Testis (tissue), 5 donors: ENCODE measurements at places on chromosomes 2 and 18. TPM values are rescaled to one million over a fixed set of nuclear protein-coding genes. Genes with fewer than 3 reads are reported as not detected.

DNA sequence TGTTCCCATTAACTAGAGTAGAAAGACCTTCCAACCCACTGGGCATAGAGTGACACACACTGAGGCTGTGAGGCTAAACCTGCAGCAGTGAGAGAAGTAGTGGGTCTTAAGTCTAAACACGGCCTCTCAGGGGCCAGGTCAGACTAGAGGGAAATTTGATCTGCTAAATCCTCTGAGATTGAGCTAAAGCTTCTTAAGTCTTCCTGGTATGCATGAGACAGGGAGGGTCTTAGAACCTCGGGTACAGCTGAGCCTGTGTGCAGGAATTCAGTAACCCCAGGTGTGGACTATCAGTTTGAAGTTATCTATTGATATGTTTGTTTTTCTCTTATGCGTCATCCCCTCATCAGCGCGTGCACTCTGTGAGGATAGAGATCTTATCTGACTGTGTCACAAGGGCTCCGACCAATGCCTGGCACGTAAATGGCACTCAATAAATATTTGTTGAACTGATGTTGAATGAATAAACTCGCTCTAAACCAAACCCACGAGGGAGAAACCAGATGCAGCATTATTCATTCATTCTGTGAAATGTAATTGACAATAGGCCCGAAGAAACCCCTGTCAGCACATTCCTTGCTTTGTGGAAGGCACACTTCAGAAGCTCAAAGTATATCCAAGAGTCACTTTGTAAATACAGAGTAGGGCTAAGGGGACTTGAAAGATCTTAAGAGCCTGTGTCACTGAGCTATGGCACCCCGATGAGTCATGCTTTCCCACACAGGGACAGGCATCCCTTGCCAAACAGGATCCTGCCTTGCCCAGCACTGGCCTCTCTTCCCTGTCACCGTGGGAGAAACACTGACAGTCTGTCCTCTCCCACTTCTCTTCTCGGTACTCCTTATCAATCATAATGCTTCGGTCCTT lies 21.7 kb upstream of the RAB10 start:
- peak overlapping the region; percentile 41 for H3K27ac ChIP-seq
- H3K27me3 ChIP-seq, result no peaks in the 10 kb centered on the region
- peak; percentile 91 for DNase-seq
- H3K36me3 ChIP-seq, result no peaks in the 10 kb centered on the region

Gene DHRS9
- 2.4 TPM for total RNA-seq

DNA sequence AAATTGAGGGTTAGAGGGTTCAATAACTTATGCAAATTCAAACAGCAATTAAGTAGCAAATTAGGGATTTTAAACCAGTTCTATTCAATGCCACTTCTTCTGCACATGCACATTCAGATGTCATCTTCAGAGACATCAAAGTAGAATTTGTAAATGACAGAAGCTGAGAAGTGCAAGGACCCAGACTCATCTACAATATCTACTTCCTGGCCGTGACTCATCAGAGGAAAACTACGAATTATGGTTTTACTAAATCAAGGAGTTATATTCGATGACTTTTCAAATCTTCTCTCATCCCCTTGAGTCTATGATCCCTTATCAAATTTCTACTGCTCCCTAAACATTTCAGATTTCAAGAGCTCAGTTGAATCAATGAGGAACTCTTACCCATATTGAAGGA lies 20.0 kb upstream of the STAT4 start:
- H3K4me3 ChIP-seq, result no peak overlapping the region
- no peak for DNase-seq
- H3K27me3 ChIP-seq, result no peaks in the 10 kb centered on the region
- peaks cover 14% of the 10 kb centered on the region for H3K4me1 ChIP-seq
- H3K36me3 ChIP-seq, result no peaks in the 10 kb centered on the region

DNA sequence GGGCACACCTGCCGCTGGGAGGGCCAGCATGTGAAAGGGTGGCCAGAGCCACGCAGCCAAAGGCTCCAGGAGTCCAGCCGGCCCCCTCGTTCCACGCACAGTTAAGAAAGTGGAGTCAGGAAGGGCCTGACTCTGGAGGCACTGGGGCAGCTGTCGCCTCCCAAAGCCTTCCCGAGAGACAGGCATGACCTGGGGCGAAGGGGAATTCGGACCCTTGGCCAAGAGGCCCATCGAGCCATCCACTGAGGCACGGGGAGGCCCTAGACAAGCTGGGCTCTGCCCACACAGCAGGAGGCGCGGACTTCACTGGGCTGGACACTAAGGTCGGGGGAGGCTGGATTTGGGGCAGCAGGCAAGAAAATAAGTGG lies 38.5 kb upstream of the SNED1 start:
- peak; percentile 22 for DNase-seq
- no peak overlapping the region for H3K4me3 ChIP-seq

- H3K36me3 ChIP-seq, result no peaks in the 10 kb centered on the region
- no peaks in the 10 kb centered on the region for H3K27me3 ChIP-seq
- no peaks in the 10 kb centered on the region for H3K4me1 ChIP-seq
- DNase-seq, result no peak
- no peak overlapping the region for H3K27ac ChIP-seq
- no peak overlapping the region for H3K4me3 ChIP-seq
Measured at GRCh38 chr2:189481071-189481470, 39.8 kb downstream of the WDR75 start.

Gene FAM237A
- not detected for total RNA-seq

Gene FBXO15
- 39.1 TPM for total RNA-seq

DNA sequence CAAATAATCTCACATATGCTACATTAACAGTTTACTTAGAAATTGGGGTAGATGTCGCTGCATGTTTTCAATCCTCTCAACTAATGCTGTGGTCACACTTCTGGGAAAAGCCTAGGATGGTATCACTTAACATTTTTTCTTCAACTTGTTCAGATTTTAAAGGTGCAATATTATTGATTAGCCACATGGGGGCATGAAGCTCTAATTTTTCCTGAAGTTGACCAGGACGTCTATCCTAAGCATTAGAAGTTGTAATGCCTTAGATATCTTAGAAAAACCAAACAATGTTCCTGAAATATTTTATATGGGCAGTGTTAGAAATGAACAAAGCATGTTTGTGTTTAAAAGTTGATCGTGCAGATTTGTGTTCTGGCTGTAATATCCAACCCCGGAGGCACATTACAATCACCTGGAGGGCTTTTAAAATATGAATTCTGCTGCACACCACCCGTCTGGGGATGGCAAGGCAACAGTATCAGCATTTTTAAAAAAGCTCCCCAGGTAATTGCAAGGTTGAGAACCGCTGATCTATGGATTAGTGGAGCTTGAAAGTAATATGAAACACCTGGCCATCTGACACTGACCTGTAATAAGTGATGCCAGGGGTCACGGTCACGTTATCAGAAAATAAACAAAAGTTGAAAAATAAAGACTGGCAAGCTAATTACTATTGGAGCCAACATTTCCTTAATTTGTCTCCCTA lies 100.5 kb upstream of the LMAN1 start:
- no peak for DNase-seq
- peaks cover 6% of the 10 kb centered on the region for H3K4me1 ChIP-seq
- no peak overlapping the region for H3K4me3 ChIP-seq
- no peaks in the 10 kb centered on the region for H3K36me3 ChIP-seq

Gene EFR3B
- total RNA-seq, result 3.6 TPM

Gene EGR4
- 14.9 TPM for total RNA-seq

DNA sequence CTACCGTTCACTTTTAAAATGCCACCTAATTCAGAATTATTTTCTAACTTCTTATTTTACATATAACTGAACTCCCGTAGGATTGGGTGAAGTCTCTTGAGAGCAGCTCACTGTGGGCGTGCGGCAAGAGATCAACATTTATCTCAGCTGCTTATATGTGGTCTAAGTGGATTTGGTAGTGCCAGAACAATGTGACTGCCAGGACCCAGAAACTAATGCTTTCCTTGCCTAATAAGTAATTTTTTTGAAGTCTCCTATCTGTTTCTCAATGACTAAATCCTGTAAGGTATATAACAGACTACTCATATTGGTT lies 11.2 kb upstream of the NFE2L2 start:
- no peak overlapping the region for H3K27ac ChIP-seq
- no peak for DNase-seq
- peaks cover 17% of the 10 kb centered on the region for H3K4me1 ChIP-seq
- H3K27me3 ChIP-seq, result no peaks in the 10 kb centered on the region
- H3K36me3 ChIP-seq, result no peaks in the 10 kb centered on the region

- no peak overlapping the region for H3K4me3 ChIP-seq
- H3K27me3 ChIP-seq, result no peaks in the 10 kb centered on the region
- H3K36me3 ChIP-seq, result no peaks in the 10 kb centered on the region
- DNase-seq, result no peak
Measured at GRCh38 chr18:48393170-48393569, 16.0 kb downstream of the ZBTB7C start.

GRCh38 chr18:9700261-9700796 lies 7.8 kb upstream of the RAB31 start:
- H3K36me3 ChIP-seq, result no peaks in the 10 kb centered on the region
- H3K4me1 ChIP-seq, result peaks cover 12% of the 10 kb centered on the region
- no peak overlapping the region for H3K27ac ChIP-seq
- H3K4me3 ChIP-seq, result no peak overlapping the region
- DNase-seq, result no peak
- no peaks in the 10 kb centered on the region for H3K27me3 ChIP-seq

DNA sequence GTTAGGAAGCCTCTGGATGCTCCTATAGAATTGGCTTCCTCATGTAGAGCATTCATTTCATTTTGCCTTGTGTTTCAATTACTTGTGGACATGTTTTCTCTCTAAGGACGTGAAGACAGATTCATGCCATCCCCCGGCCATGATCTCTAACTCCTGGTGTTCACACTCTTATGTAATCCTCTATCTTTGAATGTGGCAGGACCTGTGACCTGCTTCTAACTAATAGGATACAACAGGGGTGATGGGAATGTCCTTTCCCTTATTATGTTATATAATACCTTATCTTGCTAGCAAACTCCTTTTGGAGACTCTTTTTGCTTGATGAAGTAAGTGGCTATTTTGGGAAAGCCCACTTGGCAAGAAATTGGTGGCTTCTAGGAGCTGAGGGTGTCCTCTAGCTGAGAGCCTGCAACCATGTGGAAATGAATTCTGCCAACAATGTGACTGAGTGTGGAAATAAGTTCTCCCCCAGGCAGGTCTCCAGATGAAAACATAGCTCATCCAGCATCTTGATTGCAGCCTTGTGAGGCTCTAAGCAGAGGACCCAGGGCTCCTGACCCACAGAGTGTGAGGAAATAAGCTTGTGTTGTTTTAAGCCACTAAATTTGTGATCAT lies 13.8 kb downstream of the DPYSL5 start:
- H3K4me1 ChIP-seq, result no peaks in the 10 kb centered on the region
- H3K27me3 ChIP-seq, result no peaks in the 10 kb centered on the region
- H3K36me3 ChIP-seq, result no peaks in the 10 kb centered on the region
- no peak for DNase-seq
- H3K4me3 ChIP-seq, result no peak overlapping the region
- no peak overlapping the region for H3K27ac ChIP-seq

DNA sequence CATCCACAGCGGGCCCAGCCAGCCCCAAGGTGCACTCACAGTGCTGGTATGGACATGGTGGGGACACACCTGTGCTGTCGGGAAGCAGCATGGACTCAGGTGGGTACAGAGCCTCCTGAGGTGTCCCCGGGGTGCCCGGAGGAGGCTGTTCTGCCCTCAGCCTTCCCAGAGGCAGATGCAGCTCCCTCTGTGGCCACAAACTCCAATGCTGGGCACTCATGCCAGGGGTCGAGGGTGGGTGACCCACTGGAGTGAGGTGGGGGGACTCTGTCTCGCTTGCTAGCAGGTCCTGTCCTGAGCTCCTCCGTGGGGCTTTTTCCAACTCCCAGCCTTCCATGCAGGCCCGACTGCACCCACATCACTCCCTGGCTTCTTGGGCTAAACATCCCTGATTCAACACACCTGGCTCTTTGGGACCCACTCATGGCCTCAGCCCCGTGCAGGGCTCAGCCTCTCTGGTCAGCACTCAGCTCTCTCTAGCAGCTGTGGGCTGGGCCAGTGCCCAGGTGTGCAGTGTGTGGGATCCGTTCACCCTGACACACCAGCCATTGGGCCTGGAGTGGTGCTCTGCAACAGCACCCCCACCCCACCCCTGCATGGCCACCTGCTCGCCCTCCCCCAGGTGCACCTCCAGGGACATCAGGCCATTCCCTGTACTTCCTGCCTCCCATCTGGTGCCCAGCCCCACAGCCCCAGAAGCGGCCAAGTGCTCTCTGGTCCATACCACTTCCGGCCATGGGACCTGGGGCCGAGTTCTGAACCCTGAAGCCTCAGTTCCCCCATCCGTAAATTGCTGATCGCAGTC lies 16.0 kb downstream of the RAMP1 start:
- no peak overlapping the region for H3K4me3 ChIP-seq
- no peaks in the 10 kb centered on the region for H3K36me3 ChIP-seq
- no peak overlapping the region for H3K27ac ChIP-seq
- no peaks in the 10 kb centered on the region for H3K27me3 ChIP-seq
- DNase-seq, result no peak

Gene MAP2
- total RNA-seq, result 20.9 TPM

Gene GATA6
- total RNA-seq, result 54.6 TPM

- no peaks in the 10 kb centered on the region for H3K27me3 ChIP-seq
- H3K27ac ChIP-seq, result no peak overlapping the region
- no peak for DNase-seq
- no peak overlapping the region for H3K4me3 ChIP-seq
Measured at GRCh38 chr2:222264791-222265320, 33.9 kb downstream of the PAX3 start.

DNA sequence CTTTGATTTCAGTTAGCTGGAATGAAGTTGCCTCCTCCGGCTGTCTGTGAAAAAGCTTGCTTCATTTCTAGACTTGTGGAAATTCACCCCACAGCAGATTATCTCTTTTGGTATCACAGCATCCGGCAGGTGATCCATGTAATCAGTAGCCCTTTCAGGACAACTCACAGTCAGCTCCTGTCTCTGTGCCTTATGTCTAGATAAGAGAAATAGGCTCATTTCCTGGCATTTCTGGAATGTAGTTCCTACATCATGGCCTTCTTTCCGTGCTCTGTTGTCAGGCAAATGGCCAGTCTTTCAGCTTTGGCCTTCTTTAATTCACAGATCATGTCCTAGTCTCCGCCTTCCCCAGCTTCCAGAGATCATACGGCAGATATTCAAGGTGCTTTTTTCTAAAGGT lies 455.4 kb downstream of the NUP35 start:
- no peaks in the 10 kb centered on the region for H3K27me3 ChIP-seq
- H3K4me3 ChIP-seq, result no peak overlapping the region
- no peak overlapping the region for H3K27ac ChIP-seq
- H3K36me3 ChIP-seq, result no peaks in the 10 kb centered on the region

Gene UGT1A3
- total RNA-seq, result not detected

DNA sequence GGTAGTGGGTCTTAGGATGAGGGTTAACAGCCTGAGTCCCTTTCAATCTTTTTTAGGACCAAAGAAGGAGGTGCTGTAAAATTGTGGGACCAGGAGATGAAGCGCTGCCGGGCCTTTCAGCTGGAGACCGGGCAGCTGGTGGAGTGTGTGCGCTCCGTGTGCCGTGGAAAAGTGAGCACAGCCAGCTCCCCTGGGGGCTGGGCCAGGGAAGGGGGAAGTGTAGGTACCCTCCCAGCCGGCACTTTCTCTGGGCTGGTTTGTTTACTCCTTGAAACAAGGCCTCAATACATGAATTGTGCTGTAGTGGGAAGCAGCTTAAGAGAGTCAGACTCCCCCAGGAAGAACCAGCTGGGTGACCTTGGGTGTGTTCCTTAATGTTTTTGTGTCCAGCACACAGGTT lies 90.1 kb downstream of the RTN4 start:
- no peaks in the 10 kb centered on the region for H3K27me3 ChIP-seq
- no peaks in the 10 kb centered on the region for H3K4me1 ChIP-seq
- H3K36me3 ChIP-seq, result no peaks in the 10 kb centered on the region
- peak; percentile 30 for DNase-seq
